ENCODE measurements at places on chromosomes 3 and 15. TPM values are rescaled to one million over a fixed set of nuclear protein-coding genes. Genes with fewer than 3 reads are reported as not detected.

Gene ZBBX
- not detected for total RNA-seq

Gene ITGB5
- 0.41 TPM for total RNA-seq

Gene GP5
- total RNA-seq: 0.72 TPM

Gene TUSC7
- not detected for total RNA-seq

Gene CCDC39
- not detected for total RNA-seq

Gene ZBED2
- 235 TPM for total RNA-seq

Gene ABI3BP
- not detected for total RNA-seq

Gene C2CD4A
- total RNA-seq: 0.67 TPM

Gene ANO10
- 8.9 TPM for total RNA-seq

Gene IL17RE
- total RNA-seq: 1.2 TPM

Gene GOLGA6L10
- 3.0 TPM for total RNA-seq
